CD4-positive, alpha-beta T cell treated with Interleukin-10 for 1 hour (primary cell): ENCODE measurements at places on chromosomes 12 and 14.

- DNase-seq = no peak
These were observed 887.2 kb upstream of the SEL1L start for GRCh38 chr14:82420871-82421270.

GRCh38 chr14:62689733-62690132 lies 355.5 kb downstream of the KCNH5 start:
- no peak for DNase-seq

- no peak for DNase-seq
These were observed 125.8 kb upstream of the AVPR1A start for GRCh38 chr12:63276537-63277365.

- no peak for DNase-seq
These were observed 9.7 kb upstream of the RIN3 start for GRCh38 chr14:92503756-92504491.

GRCh38 chr12:117792471-117792870 lies 176.3 kb downstream of the KSR2 start:
- DNase-seq = no peak

- DNase-seq = no peak
These were observed 8.3 kb upstream of the KLHL42 start for GRCh38 chr12:27771481-27772327.

DNA sequence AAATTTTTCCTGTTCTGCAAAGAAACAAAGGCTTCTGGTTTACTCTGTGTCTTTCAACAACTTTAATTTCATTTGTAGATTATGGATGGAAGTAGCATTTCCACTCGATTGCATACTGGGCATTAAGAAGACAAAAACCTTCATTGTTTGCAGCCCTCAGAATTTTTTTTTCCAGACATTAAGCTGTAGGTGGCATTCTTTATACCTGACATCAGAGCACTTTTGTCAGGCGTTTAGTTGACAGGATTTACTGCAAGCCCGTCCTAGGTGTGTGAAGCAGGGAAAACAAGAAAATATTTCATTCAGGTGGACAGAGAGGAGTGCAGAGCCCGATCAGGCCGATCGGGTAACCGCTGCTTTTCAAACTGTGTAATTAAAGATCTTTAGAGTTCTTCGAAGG lies 107.5 kb downstream of the TMEM260 start:
- DNase-seq = no peak
